ENCODE measurements at places on chromosomes 12 and 14.

DNA sequence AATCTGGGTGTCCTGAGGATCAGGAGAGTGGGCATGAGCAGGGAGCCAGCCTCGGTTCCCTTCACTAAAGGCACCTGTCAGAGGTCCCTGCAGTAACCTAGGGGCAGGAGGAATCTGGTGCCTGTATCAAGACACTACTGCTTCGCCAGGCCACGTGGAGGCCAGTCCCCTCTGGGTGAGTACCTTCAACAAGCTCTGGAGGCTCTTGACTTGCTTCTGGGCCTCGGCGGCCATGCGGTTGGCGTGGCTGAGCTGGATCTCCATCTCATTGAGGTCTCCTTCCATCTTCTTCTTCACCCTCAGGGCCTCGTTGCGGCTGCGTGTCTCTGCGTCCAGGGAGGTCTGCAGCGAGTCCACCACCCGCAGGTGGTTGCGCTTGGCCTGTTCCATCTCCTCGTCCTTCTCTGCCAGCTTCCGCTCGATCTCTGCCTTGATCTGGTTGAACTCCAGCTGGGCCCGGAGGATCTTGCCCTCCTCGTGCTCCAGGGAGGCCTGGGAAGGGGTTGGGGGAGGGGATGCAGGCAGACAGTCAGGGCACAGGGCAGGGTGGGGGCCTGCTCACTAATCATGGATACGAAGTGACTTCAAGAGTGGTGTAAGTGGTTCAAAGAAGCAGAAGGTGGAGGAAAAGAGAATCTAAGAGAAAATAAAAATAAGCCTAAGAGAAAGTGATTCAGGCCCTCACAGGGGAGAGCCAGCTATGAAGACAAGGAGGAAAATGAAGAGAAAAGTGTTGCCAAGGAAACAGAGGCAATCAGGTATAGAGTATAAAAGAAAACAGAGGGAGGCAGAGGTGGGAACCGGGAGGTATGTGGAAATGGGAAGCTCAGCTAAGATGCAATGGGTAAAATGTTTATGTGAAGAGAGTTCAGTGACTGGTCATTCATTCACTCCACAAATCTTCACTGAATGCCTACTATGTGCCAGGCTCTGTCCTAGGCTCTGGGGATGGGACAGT, 8.0 kb upstream of the MYH6 start:
- DNase-seq: no peak

- DNase-seq: no peak
These were observed 5.3 kb downstream of the NUBPL start for GRCh38 chr14:31566456-31566855.

- DNase-seq: no peak
These were observed 28.1 kb upstream of the PPM1A start for GRCh38 chr14:60220917-60221316.

GRCh38 chr12:90631591-90632212, 323.3 kb downstream of the CCER1 start:
- no peak for DNase-seq

DNA sequence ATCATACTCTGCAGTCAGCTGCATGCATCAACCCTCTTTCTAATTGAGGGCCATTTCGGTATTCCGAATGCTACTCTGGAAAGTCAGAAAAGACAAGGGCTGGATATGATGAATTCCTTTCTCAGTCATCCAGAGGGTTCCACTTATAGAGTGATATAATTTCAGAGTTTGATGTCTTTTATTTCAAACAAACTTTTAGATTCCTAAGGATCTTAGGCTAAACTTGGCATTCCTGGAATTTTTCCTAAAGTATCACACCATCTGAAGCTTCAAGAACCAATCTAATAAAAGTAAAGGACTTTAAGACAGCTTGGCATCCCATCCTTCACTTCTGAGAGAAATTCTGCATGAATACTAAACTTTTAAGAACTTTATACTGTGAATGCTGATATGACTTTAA, 69.3 kb upstream of the KCNJ8 start:
- DNase-seq: no peak

DNA sequence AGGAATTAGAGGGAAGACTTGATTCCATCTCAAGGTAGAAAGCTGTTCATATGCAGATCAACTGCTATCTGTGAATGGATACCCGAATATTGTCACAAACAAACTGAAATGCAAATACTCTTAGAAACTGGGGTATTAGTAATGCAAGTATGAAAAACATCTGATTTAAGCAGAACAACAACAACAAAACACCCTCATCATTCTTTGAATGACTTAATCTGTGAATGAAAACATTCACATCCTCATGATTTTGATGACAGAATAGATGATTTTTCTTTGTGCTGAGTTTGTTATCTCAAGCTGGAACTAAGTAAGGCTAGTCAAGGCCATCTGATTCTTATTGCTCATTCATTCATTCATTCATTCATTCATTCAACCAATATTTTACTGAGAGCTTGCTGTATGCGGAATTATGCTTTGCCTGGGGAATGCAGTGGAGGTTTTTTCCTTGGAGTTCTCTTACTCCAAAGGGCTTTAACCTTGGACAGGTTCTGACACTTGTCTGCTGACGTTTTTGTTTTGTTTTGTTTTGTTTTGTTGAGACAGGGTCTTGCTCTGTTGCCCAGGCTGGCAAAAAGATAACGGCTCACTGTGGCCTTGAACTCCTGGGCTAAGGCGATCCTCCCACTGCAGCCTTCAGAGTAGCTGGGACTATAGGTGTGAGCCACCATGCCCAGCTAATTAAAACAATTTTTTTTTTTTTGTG, 23.3 kb downstream of the OR10G3 start:
- no peak for DNase-seq

DNA sequence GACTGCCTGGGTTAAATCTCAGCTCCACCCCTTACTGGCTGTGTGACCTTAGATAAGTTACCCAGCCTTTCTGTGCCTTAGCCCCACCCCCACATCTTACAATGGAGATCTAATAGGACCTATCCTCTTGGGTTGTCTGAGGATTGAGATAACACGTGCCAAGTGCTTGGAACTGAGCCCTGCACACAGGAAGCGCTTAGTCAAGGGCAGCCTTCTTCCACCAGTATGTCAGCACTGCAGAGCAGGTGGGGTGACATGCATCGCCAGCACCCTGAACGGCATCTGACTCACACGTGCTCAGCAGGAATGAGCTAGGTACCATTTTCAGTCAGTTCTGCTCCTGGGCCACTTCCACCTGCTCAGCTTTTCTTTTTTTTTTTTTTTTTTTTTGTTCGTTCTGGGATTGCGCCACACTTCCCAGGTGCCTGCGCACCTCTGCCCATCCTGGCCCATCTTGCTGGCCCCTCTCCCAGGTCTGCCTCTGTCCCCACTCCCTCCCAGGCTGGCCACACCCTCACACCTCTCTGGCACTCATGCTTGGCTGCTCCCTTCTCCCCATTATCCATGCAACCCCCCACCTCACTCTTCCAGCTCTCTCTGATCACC, 19.6 kb downstream of the LGMN start:
- DNase-seq: peak; percentile 18

DNA sequence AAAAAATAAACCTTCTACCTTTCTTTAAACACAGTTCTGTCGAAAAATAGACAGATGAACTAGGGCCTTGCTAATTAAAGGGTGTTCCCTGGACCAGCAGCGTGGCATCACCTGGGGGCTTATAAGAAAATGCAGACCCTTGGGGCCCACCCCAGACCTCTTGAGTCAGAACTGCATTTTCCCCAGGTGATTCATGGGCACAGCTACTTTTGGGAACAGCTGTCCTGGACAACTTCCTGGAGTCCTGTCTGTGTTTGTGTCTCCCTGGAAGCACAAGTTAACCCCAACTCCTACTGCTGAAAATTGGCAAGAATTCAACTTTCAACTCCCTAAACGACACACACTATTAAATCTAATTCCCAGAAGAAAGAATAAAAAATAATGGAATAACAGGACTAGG, 17.8 kb downstream of the FBLN5 start:
- DNase-seq: no peak

GRCh38 chr12:52316701-52317100, 4.5 kb downstream of the KRT83 start:
- no peak for DNase-seq

GRCh38 chr12:13784504-13784903, 196.9 kb downstream of the GRIN2B start:
- DNase-seq: no peak

- no peak for DNase-seq
These were observed 195.2 kb upstream of the CRY1 start for GRCh38 chr12:107288414-107289127.

- no peak for DNase-seq
These were observed 101.8 kb downstream of the PHETA1 start for GRCh38 chr12:111267144-111267543.

DNA sequence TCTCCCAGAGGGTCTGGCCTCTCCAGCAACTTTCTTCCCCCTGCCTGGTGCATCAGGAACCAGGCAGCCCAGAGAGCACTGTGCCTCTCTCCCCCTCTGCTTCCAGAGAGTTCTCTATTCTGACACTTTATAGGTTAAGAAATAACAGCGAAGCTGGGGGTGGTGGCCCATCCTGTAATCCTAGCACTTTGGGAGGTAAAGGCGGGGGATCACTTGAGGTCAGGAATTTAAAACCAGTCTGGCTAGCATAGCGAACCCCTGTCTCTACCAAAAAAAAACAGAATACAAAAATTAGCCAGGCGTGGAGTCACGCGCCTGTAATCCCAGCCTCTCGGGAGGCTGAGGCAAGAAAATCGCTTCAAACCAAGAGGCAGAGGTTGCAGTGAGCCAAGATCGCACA, 58.3 kb downstream of the ESRRB start:
- DNase-seq: no peak

DNA sequence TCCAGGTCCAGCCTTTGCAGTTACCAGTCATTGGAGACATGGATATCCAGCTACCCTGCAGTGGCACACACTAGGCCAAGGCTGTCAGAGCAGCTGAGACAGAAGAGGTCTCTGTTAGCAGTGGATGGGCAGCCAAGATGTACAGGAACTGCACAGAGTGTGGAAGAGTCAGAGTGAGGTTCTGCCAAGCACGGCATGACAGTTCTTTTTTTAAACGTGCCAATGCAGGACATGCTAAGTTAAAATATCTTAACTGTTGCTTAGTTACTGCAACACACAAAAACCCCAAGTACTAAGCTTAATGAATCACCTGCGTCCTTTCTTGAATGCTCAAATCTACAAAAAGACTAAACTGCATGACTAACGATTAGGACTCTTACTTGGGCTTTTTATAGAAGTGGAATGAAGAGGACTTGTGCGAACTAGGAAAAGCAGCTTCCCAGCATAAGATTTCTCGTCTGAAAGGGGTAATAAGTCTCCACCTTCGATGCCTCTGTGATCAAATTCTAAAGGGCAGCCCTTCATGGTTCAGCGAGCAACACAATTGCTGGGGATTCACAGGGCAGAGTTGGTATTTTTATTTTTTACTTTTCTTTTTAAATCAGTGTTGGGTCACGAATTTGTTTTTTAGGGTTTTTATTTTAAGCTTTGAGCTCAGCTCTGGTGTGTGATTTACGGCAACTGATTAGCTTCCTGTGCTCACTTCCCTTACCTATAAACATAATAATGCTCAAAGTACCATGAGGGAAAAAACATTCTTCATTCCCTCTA, 20.6 kb downstream of the MAPK1IP1L start:
- DNase-seq: peak; percentile 35

GRCh38 chr12:26277506-26278246, 82.3 kb downstream of the SSPN start:
- DNase-seq: no peak

DNA sequence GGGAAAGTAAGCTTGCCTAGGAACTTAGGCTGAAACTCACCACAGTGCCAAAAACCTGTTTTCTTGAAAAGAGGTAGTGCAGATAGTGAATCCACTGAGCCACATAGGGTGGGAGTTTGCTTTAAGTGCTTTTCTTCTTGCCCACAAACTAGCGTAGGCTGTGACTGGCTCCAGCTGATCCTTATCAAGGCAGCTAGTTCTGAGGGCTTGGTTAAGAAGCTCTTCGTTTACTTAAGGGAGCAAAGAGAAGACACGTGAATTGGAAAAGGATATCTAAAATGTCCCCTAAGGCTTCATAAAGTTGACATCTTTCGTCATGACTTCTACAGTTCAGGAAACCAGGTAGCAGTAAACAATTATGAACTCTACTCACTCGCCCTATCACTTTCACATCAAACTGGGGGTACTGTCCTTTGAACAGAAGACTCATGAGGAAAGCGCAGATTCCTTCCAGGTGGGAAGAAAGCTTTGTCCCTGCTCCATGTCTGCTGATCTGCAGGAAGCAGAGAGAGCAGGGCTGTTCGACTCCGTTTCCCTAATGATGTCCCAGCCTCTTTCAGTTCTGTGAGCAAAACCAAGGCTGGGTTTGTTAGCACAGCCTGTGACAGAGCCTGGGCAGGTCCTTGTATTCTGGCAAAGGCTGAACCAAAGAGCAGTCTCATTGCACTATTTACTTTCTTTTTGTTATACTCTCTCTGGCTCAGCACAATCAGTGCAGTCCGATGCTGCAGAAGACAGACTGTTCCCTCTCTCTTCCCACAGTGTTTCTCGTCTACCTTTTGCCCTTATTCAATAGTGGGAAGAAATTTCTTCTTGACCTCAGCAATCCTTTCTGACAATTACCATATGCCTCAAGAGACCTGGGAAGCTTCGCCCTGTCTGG, 93.5 kb upstream of the ETV6 start:
- DNase-seq: no peak

DNA sequence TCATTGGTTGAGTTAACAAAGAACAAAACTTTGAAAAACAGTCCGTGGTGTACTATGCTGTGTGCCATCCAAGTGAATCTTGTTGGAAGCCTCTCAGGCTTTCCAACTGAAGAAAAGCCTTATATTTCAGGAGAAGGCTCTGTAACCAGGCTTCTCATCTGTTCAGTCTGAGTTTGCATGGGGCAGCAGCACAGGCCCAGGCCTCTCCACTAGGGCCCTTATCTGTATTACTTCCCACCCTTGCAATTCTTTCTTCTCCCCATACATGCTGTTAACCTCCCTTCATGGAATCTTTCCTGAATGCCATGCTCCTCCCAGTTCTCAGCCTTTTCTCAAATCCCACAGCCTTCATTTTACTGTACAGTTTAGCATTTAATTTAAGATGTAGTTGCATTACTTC, 28.3 kb downstream of the FRMD6 start:
- DNase-seq: no peak

GRCh38 chr12:1540690-1541089, 53.7 kb downstream of the FBXL14 start:
- DNase-seq: no peak

GRCh38 chr14:71089971-71090370, 182.7 kb downstream of the PCNX1 start:
- no peak for DNase-seq

- no peak for DNase-seq
These were observed 18.0 kb upstream of the TCP11L2 start for GRCh38 chr12:106284358-106285105.

- no peak for DNase-seq
These were observed 127.8 kb downstream of the CFAP54 start for GRCh38 chr12:96617178-96617577.

- DNase-seq: no peak
These were observed 2.8 kb downstream of the TESPA1 start for GRCh38 chr12:54981796-54982195.

GRCh38 chr12:114361545-114361944, 44.4 kb downstream of the TBX5 start:
- no peak for DNase-seq

GRCh38 chr12:129195081-129195480, 341.8 kb downstream of the GLT1D1 start:
- no peak for DNase-seq
